ENCODE measurements at places on chromosomes 5 and 9. TPM values are rescaled to one million over a fixed set of nuclear protein-coding genes. Genes with fewer than 3 reads are reported as not detected.

EGFLAM gene
- 0.16 TPM for total RNA-seq

ENHO gene
- 0.26 TPM for total RNA-seq

PCDHB6 gene
- total RNA-seq = 0.16 TPM

SURF4 gene
- total RNA-seq = 359 TPM

PCDHAC2 gene
- under 0.01 TPM for total RNA-seq

RNF183 gene
- total RNA-seq = not detected

ZNF658 gene
- 4.6 TPM for total RNA-seq

DOCK2 gene
- total RNA-seq = 2.5 TPM

NRARP gene
- total RNA-seq = 0.16 TPM

CCDC69 gene
- total RNA-seq = 3.3 TPM

TSSK1B gene
- total RNA-seq = 0.16 TPM
